B cell (primary cell): ENCODE measurements at places on chromosomes 5 and 9.
A peak's percentile ranks its signal among the peaks of the same experiment; 100 is the strongest.

GRCh38 chr5:39187831-39188731 is 31.3 kb downstream of the FYB1 start:
- DNase-seq, result no peak

GRCh38 chr9:38337181-38337580 is 55.3 kb upstream of the ALDH1B1 start:
- no peak for DNase-seq

- peak; percentile 36 for DNase-seq
Observed at GRCh38 chr5:1522601-1523479, 920 bp downstream of the LPCAT1 start.

GRCh38 chr5:176533894-176534611 is 3.1 kb downstream of the RNF44 start:
- DNase-seq, result peak; percentile 62

- DNase-seq, result no peak
Observed at GRCh38 chr9:21996858-21997257, 2.3 kb downstream of the CDKN2B-AS1 start.

- no peak for DNase-seq
Observed at GRCh38 chr9:81717061-81717746, 27.9 kb upstream of the TLE1 start.

DNA sequence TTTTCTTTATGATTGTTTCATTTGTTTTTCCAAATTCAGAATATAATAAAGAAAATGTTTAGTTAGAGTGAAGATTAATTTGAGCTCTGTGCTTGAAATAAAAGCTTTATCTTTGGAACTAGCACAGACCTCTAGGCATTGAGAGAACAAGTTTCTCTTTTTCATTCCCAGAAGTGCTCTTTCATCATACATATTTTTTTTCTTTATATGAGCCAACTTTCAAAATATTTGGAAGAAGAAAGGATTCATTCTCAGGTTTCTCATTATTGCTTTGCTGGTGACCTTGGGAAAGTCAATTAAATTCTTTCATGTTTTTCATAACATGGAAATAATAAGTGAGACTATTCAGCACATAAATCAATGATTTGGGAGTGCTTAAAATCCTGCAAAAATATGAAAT is 16.8 kb downstream of the CTXN3 start:
- no peak for DNase-seq

DNA sequence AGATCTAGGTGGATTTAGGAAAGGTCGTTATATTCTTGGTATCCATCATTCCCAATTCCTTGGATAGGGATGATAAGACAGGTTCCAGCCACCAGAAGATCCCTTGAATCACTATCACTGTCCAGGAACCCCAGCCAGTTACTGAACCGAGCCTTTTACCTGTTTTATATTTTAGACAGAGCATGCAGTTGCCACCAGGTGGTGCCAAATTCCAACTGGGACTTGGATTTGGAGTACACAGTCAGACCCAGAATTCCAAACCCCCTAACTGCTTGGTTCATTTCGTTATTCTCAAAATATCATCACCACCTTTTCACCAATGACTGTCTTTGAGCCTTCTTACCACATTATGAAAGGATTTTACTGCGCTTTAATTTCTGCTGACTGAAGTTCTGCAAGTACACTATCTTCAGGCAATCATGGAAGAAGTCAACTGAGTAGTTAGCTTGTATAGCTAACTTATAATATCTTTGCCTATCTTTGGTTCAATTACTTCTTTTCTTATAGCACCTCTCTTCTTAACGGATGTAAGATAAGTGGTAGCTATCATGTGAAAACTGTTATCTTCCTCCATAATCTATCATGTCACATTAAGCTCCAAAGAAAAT is 191.8 kb downstream of the PRR16 start:
- peak; percentile 5 for DNase-seq

DNA sequence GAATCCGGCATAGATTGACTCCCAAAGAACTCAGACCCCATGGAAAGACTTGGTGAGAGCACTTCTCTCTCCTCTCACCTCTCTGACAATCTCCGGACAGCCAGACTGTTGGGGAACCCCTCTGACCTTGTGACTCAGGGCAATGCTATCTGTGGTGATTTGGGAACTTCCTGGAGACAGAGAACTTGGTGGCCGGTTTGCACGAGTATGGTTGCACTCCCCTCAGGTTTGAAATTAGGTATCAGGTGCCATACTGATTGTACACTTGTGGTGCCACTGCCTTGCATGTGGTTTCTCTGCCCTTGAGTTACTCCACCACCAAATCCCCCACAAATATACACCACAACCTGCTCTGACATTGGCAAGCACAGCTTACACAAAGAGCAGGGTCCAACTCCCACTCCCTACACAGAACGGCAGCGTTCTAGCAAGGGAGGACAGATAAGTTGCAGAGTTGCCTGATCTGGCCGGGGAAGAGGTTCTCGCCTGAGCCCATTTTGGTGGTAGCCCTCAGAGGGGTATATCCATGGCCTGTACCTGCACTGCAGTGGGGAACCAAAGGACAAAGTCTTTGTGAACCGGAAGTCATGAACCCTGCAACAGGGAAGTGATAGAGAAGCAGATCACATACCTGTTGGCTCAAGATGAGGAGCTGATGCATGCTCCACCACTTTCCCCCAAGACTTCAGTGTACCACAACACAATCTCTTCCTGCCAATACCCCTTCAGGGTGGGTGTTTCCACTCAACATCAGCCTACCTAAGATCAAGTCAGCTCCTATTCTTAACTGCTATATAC is 255.1 kb downstream of the MCTP1 start:
- no peak for DNase-seq

DNA sequence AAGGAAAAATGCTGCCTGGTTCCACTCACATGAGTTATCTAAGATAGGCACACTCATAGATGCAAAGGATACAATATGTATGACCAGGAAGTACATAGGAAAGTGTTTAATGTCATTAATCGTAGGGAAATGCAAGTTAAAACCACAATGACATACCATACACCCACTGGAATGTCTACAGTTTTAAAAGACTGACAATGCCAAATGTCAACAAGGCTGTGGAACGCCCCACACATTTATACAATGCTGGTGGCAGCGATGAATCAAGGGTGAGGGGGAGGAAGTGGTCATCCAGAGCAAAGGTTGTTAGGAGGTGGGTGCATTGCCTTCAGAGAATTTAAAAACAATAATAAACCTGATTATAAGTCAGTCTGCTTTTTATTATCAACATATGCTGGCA is 437.8 kb downstream of the ARHGEF28 start:
- DNase-seq, result no peak
